Neural crest cell (in vitro differentiated cells): ENCODE measurements at places on chromosomes 3 and 15. TPM values are rescaled to one million over a fixed set of nuclear protein-coding genes. Genes with fewer than 3 reads are reported as not detected.

GRCh38 chr15:66906668-66907614 is 158.5 kb upstream of the SMAD3 start:
- peaks cover 2% of the 10 kb centered on the region for H3K27me3 ChIP-seq
- no peaks in the 10 kb centered on the region for H3K36me3 ChIP-seq
- DNase-seq = no peak
- H3K27ac ChIP-seq = no peak overlapping the region
- peaks cover 27% of the 10 kb centered on the region for H3K4me1 ChIP-seq

DNA sequence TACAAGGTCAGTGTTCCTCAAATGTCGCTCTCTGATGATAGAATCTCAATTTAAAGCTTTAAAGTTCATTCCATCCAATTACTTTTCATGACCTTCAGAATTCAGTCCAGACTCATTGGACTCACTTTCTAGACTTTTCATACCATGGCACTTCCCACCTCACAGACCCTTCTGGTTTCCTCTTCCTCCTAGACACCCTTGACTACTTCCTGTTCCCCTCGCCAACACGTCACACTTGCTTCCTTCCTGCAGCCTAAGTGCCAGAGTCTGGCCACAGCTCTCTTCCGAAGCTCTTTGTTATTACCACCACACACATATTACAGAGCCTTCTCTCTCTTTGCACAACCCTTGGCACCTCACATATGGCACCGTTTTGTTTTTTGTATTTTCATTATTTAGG is 59.1 kb upstream of the UMPS start:
- H3K4me1 ChIP-seq = no peaks in the 10 kb centered on the region
- peaks cover 12% of the 10 kb centered on the region for H3K36me3 ChIP-seq
- H3K27me3 ChIP-seq = no peaks in the 10 kb centered on the region

GRCh38 chr3:180612364-180612763 is 10.4 kb downstream of the TTC14 start:
- no peak for DNase-seq
- H3K4me3 ChIP-seq = no peak overlapping the region
- peaks cover 13% of the 10 kb centered on the region for H3K36me3 ChIP-seq
- no peak overlapping the region for H3K27ac ChIP-seq
- H3K4me1 ChIP-seq = no peaks in the 10 kb centered on the region
- no peaks in the 10 kb centered on the region for H3K27me3 ChIP-seq

DNA sequence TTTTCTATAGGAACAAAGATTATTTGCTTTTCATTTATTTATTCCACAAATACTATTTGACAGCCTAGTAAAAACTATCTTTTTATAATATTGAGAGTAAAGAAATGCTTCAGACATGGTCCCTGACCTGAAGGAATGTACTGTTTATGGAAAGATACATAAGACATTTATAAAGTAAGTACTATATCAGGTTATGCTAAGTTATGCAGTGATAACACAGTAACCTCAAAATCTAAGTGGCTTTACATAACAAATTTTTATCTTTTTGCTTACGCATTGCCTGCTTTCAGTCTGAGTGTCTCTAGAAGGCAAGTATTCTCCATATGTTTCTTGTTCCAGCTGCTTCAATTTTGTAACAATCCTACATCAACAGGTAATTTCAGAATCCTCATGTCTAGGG is 694.0 kb downstream of the SQOR start:
- H3K27ac ChIP-seq = no peak overlapping the region
- no peaks in the 10 kb centered on the region for H3K27me3 ChIP-seq
- DNase-seq = no peak
- H3K36me3 ChIP-seq = no peaks in the 10 kb centered on the region
- no peak overlapping the region for H3K4me3 ChIP-seq

GRCh38 chr3:45885979-45886705 is at the start of gene CCR9:
TSS of gene CCR9 (plus strand) at chr3:45886543. CDS start at chr3:45894934, 8,391 bp downstream.
- no peaks in the 10 kb centered on the region for H3K27me3 ChIP-seq
- H3K27ac ChIP-seq = no peak within 1 kb of the TSS
- H3K4me1 ChIP-seq = peaks cover 8% of the 10 kb centered on the region
- no peaks in the 10 kb centered on the region for H3K36me3 ChIP-seq

DNA sequence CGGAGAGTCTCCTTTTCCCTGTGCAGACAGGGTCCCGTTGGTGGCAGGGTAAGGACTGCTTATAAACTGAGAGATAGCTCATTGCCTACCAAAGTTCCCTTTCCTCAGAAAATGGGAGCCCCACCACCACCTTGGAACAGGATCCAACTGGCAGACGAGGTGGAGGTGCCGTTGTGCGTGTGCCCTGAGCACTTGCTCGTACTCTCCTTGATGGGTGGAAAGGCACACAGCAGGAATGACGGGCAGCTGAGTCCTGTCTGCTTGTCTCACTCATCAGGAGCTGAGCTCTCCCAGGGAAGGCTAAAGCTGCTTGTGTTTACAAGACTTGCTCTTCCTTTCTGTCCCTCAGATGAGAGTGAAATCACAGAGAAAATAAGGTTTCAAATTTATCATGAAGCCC is 60.7 kb downstream of the B3GNT5 start:
- H3K27me3 ChIP-seq = no peaks in the 10 kb centered on the region
- no peaks in the 10 kb centered on the region for H3K36me3 ChIP-seq
- no peak overlapping the region for H3K27ac ChIP-seq
- DNase-seq = no peak
- no peaks in the 10 kb centered on the region for H3K4me1 ChIP-seq
- no peak overlapping the region for H3K4me3 ChIP-seq

GRCh38 chr15:74622758-74623157 is 7.1 kb downstream of the CLK3 start:
- H3K4me1 ChIP-seq = peaks cover 27% of the 10 kb centered on the region
- H3K4me3 ChIP-seq = peak overlapping the region; percentile 6
- no peak overlapping the region for H3K27ac ChIP-seq
- H3K36me3 ChIP-seq = peaks cover 18% of the 10 kb centered on the region
- DNase-seq = no peak

DNA sequence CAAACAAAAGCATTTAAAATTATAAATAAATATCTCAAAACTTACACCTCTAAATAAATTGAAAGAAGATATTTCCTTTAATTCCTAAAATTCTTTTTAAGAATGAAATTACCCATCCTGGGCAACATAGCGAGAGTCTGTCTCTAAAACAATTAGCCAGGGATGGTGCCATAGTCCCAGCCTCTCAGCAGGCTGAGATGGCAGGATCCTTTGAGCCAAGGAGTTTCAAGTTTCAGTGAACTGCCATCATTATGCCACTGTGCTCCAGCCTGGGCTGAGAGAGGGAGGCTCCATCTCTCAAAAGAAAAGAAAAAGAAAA is 25.4 kb downstream of the AADAC start:
- no peaks in the 10 kb centered on the region for H3K27me3 ChIP-seq
- no peaks in the 10 kb centered on the region for H3K36me3 ChIP-seq
- H3K4me3 ChIP-seq = no peak overlapping the region
- DNase-seq = no peak
- no peak overlapping the region for H3K27ac ChIP-seq
- peaks cover 18% of the 10 kb centered on the region for H3K4me1 ChIP-seq

- H3K27ac ChIP-seq = no peak overlapping the region
- no peaks in the 10 kb centered on the region for H3K4me1 ChIP-seq
- no peak overlapping the region for H3K4me3 ChIP-seq
- peaks cover 2% of the 10 kb centered on the region for H3K36me3 ChIP-seq
These were observed 125.6 kb downstream of the PLOD2 start for GRCh38 chr3:146035366-146035765.

DNA sequence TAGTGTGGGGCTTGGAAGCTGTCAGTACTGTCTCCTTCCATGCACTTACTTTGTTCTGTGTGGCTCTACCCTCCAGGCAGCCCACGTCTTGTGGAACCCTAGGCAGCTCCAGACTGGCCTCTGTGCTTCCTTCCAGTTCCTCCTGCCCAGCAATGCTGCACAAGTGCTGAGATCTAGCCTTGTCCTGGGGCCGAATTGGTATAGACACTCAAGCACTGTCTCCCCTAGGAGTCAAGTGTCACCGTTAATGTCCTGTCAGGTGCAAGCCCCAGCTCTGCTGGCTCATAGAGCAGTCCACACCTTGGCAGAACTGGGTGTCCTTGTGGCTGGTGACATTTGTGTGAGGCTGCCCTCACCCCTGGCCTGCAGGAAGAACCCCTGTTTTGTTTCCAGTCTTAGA is 130.1 kb downstream of the EEFSEC start:
- no peak for DNase-seq
- peaks cover 6% of the 10 kb centered on the region for H3K36me3 ChIP-seq
- H3K4me3 ChIP-seq = no peak overlapping the region
- H3K27me3 ChIP-seq = no peaks in the 10 kb centered on the region
- H3K4me1 ChIP-seq = peaks cover 27% of the 10 kb centered on the region

DNA sequence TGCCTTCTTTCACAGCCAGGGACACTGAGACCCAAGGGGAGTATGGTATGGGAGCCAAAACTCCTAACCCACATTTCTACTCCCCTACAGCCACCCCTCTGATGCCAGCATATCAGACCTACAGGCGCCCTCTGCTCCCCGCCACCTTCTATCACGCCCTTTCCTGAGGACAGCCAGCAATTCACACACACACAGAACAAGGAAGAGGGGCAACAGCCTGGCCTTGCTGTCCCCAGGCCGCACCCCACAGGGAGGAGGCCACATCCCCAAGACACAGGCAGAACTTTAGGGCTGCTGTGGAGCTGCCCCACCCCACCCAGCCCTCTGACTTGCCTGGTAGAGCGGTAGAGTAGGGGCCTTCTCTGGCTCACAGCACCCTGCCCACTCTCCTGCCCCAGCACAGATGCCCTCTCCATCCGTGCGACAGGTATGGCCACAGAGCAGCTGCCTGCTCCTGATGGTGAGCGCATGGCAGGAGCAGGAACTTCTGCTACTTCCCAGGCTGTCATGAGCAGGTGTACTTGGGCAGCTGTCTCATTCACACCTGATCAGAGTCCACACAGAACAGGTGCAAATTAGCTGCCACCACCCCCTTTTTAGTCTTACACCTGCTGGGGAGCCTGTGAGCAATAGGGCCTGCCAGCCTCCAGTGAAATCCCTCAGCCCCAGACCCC is 33.4 kb downstream of the CCDC33 start:
- no peaks in the 10 kb centered on the region for H3K36me3 ChIP-seq
- DNase-seq = no peak
- no peaks in the 10 kb centered on the region for H3K27me3 ChIP-seq
- no peak overlapping the region for H3K27ac ChIP-seq

GRCh38 chr3:178851564-178851963 is 220.0 kb downstream of the ZMAT3 start:
- no peaks in the 10 kb centered on the region for H3K36me3 ChIP-seq
- no peaks in the 10 kb centered on the region for H3K4me1 ChIP-seq
- no peaks in the 10 kb centered on the region for H3K27me3 ChIP-seq
- no peak for DNase-seq
- H3K27ac ChIP-seq = no peak overlapping the region

GRCh38 chr3:58082047-58082446 is 73.8 kb downstream of the FLNB start:
- H3K4me3 ChIP-seq = no peak overlapping the region
- peaks cover 9% of the 10 kb centered on the region for H3K36me3 ChIP-seq

- H3K27me3 ChIP-seq = no peaks in the 10 kb centered on the region
- no peak overlapping the region for H3K4me3 ChIP-seq
- H3K4me1 ChIP-seq = peaks cover 22% of the 10 kb centered on the region
- no peak for DNase-seq
- peaks cover 4% of the 10 kb centered on the region for H3K36me3 ChIP-seq
These were observed 22.2 kb downstream of the TMEM43 start for GRCh38 chr3:14147066-14147435.

DNA sequence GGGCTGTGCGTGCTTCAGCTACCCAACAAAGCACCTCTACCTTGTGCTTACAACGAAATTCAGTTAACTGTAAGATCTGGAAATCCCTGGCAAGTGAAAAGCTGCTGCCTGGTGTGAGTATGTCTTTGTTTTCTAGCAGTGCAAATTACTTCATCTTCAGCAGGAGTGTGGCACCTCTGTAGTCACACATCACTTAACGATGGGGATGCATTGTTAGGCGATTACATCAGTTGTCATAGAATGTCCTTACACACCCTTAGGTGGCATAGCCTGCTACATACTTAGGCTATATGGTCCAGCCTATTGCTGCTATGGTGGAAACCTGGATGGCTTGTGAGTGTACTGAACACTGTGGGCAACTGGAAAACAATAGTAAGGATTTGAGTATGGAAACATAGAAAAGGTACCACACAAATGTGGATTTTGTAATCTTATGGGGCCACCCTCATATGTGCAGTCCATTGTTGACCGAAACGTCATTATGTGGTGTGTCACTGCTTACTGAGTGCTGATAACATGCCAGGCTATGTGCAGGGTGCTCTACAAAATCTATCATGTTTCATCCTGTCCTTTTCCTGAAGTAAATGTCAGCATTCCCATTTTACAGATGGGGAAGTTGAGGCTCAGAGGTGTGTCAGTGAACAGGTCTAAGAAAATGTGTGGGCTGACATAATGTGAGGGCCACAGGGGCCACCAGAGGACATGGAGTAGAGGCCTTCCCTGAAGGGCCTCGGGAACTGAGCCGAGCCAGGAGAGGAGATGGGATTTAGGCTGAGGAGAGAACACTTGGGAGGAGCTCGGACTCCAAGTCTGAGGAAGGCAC is 173.5 kb downstream of the VGLL4 start:
- H3K27me3 ChIP-seq = no peaks in the 10 kb centered on the region
- H3K27ac ChIP-seq = no peak overlapping the region
- no peak overlapping the region for H3K4me3 ChIP-seq
- peaks cover 6% of the 10 kb centered on the region for H3K4me1 ChIP-seq
- no peak for DNase-seq

DNA sequence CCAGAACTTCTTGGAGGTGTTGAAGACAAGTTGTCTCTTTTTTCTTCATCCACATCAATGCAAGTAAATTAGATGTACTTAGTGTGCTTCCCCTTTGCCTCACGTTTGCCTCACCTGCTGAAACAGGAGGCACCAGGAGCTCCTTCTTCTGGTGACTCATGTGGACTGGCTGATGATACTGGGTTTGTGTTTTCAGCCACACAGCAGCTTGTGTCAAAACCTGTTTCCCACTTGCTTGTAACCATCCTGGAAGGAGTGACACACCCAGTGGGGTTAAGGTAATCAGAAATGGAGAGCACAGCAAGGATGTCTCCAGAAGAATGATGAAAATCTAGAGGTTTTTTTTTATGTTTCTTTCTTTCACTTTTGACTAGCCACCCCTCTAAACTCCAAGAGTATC is 143.3 kb upstream of the RBMS3 start:
- H3K4me1 ChIP-seq = peaks cover 15% of the 10 kb centered on the region
- no peaks in the 10 kb centered on the region for H3K27me3 ChIP-seq
- DNase-seq = no peak
- no peak overlapping the region for H3K4me3 ChIP-seq

DNA sequence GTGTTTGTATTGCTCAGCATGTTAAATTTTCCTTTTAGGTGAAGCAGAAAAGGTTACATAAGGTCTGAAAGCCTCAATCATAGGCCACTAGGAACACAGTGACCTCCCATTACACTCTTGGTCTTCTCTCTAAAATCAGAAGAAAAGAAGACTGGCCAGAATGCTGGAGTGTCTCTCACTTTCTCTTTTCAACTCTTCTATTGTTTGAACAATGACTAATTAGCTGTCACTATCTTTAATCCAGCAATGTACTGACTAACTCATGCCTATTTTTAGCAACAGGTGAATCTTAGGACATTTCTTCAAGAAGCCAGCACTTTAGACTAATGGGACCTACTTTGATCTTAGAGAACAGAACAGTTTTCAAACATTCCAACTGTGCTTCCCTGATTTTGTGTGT is 142.8 kb downstream of the TGFBR2 start:
- no peak overlapping the region for H3K4me3 ChIP-seq
- no peaks in the 10 kb centered on the region for H3K36me3 ChIP-seq
- DNase-seq = no peak
- H3K4me1 ChIP-seq = peaks cover 4% of the 10 kb centered on the region

GRCh38 chr15:61033940-61034677 is 195.0 kb downstream of the RORA start:
- H3K4me1 ChIP-seq = peaks cover 13% of the 10 kb centered on the region
- H3K4me3 ChIP-seq = no peak overlapping the region
- no peak overlapping the region for H3K27ac ChIP-seq

C15orf62 gene
- 0.44 and 0.61 TPM in 2 replicates for total RNA-seq

FILIP1L gene
- 9.8 TPM in 2 replicates for total RNA-seq

HRG gene
- not detected in 2 replicates for total RNA-seq

TM2D3 gene
- 50.7 and 54.2 TPM in 2 replicates for total RNA-seq

KCNH8 gene
- 3.5 and 3.8 TPM in 2 replicates for total RNA-seq

CPN2 gene
- total RNA-seq = not detected in 2 replicates

HYAL3 gene
- total RNA-seq = 2.9 and 4.4 TPM in 2 replicates

SUCLG2 gene
- total RNA-seq = 36.4 and 39.3 TPM in 2 replicates

PATL2 gene
- 0.35 and 0.68 TPM in 2 replicates for total RNA-seq
